ENCODE measurements at places on chromosomes 4 and X.

DNA sequence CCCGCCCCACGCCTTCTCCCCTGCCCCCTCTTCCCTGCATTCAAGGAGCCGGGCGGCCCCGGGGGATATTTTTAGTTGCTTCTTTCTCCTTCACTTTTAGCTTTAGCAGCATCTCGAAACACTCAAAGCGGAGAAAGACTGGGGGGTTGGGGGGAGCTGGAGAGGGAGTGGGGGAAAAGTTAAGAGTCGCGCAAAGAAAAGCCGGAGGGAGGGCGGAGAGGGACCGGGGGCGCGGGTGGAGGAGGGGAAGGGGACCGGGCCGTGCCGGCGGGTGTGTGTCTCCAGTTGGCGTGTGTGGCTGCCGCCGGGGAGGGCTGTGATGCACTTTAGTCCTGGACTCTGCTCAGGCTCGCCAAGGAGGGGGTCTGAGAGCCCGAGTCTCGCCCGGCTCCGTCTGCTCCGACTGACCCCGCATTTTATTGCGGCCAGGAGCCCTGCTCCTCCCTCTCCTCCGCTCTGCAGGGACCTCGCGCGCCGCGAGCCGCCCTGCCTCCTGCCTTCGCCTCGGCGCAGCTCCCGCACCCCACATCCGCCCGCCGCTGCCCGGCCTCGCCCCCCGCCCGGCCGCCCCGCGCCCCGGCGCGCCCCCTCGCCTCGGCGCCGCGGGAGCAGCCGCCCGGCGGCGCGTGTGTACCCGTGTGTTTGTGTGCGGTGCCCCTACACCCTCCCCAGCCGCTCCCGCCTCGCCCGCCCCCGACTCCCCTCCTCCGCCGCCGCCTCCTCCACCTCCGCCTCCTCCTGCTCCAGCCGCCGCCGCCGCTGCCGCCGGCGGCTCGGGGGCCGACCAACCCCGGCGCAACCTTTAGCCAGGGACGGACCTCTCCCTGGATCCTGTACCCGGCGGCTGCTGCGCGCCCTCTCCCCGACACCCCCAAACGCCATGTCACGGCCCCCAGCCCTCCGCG lies 1.4 kb downstream of the ZNF827 start:
- DNase-seq: peak; percentile 18

DNA sequence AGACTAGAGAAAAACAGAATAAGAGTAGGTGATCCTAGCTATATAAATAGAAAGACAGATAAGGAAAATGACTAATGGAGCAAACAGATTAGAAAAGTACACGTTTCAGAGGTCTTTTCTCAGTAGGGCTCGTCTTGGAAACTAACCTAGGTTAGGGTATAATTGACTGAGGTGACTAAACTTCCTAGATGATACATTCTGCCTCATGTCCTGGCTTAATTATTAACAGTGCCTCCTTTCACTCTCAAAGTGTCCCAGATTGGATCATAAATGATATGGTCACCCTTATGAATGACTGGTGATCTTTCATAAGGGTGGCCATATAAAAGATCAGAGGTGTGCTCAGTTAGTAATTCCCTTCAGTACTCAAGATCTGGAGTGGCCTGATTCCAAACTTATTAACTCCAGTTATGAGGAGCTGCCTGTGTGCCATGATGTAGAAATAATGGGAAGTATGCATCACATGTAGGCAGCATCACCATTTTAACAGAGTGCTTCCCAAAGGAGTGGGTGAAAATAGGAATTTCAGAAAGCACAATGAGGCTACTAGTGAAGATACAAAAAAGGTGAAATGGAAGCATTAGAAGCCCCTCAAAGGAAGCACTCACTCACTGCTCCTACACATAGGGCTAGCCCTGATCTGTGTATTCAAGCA lies 14.7 kb upstream of the GRIA3 start:
- no peak for DNase-seq

DNA sequence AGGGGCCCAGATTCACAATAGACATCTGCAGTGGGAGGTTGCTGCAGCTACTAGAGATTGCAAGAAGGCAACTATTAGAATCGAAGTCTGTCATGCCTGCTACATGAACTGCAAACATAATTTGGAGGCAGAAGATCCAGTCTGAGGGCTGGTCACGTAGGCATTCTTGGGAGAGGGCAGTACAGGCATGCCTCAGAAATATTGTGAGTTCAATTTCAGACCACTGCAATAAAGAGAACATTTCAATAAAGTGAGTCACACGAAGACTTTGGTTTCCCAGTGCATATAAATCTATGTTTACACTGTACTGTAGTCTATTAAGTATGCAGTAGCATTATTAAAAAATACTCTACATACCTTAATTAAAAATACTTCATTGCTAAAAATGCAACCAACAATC lies 585.8 kb upstream of the FAT1 start:
- no peak for DNase-seq

DNA sequence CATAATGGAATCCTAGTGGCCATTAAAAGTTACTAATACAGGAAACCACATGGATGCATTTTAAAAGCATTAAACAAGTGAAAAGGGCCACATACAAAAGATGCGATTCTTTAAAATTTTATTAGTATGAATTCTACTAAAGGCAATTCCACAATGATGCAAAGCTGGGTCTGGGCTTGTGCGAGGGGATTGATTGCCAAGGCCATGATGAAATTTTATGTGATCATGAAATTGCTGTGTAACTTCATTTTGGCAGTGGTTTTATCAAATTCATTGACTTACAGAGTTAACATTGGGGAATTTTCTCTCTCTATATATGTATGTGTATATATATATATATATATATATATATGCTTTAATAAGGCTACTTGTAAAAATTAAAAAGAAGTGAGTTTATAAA lies 1142.5 kb upstream of the IGFBP7 start:
- no peak for DNase-seq

DNA sequence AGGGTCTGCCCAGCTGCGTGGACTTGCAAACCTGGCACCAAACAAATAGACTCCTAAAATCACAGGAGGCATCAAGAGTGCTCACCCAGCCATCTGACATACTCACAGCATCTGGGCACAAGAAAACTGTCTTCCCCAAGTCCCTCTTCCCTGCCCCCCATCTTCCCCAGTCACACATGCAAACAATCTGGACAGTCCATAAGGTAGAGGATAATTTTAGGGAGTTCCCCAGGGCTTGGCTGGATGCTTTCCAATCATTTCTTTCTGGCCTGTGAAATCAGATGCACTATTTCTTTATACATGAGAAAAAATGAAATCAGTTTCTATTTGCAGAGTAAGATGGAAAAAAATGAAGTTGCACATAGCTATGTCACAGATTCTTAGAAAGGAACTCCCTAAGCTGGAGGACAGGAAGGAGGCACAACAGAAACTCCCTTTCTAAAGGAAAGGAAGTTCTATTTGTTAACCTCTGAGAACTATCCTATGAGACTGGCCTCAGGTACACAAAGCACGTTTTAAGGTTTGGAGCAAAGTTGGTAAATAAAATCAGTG lies 342.3 kb downstream of the HNRNPD start:
- no peak for DNase-seq

DNA sequence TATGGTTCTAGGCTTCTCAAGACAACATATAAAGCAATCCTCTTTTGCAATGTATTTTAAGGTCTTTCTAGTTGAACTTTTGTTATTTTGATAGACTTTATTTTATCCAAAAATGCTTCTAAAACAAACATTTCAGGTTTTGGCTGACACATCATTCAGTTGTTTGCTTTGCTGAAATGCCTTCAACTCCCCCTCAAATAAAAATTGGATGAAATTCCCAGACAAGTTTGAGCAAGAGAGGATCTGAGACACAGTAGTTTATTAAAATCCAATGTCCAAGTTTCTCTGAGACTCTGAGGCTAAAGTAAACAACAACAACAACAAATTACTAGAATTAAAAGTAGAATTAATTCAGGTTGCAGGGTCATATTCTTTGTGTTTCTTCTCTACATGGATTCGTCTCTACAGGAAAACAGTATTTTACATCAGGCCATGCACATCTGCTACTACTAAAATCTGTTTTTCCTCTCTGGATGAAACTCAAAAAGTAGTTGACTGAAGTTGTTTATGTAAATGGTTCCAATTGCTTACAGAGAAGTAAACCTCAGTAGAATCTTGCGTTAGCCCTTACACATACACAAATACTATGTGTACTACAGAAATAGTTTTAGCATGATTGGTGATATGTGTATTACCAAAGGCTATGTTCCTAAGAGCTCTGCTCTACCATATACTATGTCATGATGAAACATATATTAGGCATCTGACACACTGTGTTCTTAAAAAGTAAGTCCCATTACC lies 64.9 kb downstream of the PRSS12 start:
- no peak for DNase-seq

DNA sequence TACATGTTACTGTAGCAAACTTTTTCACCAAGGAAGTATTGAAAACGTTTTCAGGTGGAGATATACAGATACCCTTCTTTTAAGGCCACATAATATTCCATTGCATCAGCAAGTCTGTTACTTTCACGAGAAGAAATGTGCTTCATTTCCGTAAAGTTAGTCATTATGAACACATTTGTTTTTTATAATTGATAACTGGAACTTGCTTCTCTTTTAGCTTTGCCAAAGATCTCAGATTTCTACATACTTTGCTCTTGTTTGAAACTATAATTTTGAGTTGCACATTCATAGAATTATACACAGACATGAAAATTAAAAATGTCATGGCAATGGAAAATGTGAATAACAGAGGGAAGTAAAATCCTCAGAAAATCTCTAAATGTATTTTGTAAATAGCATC lies 128.7 kb upstream of the GIMD1 start:
- no peak for DNase-seq

GRCh38 chr4:123350191-123350544 lies 46.4 kb upstream of the SPRY1 start:
- DNase-seq: no peak

- DNase-seq: no peak
These were observed 793.6 kb downstream of the STPG2 start for GRCh38 chr4:97349468-97350186.

DNA sequence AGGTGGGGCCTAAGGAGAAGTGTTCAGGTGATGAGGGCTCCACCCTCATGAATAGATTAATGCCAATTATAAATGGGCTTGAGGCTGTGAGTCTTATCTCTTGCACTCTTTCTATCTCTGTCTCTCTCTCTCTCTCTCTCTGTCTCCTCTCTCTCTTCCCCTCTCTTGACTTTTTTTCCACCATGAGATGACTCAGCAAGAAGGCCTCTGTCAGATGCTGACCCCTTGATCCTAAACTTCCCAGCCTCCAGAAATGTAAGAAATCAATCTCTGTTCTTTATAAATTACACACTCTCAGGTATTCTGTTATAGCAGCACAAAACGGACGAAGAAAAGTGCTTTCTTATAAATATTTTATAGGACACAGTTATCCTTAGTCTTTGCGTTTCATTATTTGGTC lies 184.9 kb upstream of the PCDH7 start:
- DNase-seq: no peak
